Cerebellar nuclear complex (tissue), 1 donor: ENCODE measurements at places on chromosomes 11 and 22.

DNA sequence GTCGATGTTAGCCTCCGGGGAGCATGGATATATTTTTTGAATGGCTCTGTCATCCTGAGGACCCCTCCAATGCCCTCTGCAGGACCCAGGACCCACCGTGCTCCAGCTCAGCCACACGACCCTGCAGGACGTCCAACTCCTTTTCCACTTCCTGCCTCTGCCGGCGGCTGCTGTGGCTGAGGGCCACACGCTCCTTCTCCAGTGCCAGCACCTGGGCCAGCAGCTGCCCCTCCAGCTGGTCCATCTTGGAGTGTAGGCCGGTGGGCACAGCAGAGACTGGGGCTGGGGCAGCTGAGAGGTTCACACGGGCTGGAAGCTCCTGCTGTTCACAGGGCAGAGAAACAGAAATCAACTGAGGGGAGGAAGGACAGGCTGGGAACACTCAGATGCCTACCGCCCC lies 15.6 kb downstream of the NPTXR start:
- no peak for DNase-seq

GRCh38 chr11:60221692-60222091 lies 21.2 kb downstream of the MS4A4E start:
- DNase-seq, result no peak

GRCh38 chr11:18324381-18324780 lies 2.0 kb downstream of the GTF2H1 start:
- no peak for DNase-seq

DNA sequence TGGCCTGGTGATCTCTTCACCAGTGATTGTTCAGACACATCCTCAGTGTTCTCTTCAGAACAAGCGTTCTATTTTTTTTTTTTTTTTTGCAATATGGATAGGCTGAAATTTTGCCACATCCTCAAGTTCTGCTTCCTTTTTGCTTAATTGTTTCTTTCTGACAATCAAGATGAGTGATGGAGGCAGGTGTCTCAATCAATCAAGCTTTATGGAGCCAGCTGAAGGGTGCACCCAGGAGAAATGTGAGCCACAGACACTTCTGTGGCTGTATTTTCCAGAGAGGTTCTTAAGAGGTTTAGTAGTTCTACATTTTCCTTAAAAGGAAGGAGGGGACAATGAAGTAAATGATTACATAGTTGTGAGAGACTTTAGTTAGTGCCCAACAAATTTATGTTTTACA lies 43.9 kb upstream of the ASPHD2 start:
- DNase-seq, result no peak

DNA sequence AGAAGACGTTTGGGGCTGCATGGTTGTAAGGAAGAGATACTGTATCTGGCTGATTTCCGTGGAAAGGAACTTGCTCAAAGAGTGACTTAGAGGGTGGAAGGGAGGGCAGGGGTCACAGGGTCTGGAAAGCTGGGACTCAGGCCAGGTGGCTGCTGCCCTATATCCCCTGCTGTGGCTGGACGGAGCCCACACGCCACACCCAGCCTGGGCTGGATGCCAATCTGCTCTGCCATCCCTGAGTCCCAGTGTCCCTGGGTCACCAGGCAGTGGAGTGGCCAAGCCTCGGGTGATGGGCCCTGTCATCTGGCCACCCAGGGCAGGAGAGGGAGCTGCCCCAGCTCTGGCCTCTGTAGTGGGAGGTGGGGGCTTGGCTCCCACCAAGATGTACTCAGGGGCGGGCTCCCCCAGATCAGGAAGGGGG lies 26.5 kb upstream of the KRTAP5-7 start:
- DNase-seq, result no peak

- DNase-seq, result no peak
Observed at GRCh38 chr11:78037825-78038620, 14.9 kb upstream of the KCTD14 start.

GRCh38 chr22:23751441-23751996 lies 607 bp upstream of the ZNF70 start:
- no peak for DNase-seq
